Cortex of kidney (tissue), 1 donor: ENCODE measurements at places on chromosomes 11 and 22.

DNA sequence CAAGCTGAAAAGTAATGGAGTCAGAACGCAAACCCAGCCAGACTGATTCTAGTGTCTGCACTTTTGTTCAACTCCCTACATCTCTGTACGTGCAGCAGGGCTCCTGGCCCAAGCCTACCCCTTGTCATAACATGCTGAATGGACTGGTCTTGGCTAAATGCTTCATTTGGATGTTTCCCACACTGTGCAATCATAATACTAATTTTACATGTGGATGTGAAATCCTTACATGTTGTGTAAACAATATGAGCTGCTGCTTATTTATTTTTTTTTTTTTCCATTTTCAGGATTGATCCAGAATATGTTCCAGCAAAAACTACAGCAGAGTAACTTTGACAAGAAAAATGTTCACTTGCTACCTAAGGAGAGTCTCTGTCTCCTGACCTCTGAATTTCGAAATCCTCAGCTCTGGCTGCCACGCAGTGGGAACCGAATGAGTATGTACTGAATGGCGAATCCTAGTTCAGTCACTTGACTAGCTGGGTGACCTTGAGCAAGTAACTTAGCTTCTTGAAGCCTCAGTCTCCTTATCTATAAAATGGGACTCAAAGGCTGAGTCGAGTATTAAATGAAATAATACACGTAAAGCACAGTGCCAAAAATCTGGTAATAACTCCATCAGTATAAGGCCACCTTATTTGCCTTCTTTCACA lies 133.4 kb downstream of the EHF start:
- no peak for DNase-seq

- no peak for DNase-seq
These were observed 109.0 kb upstream of the NNMT start for GRCh38 chr11:114187173-114187572.

- DNase-seq = no peak
These were observed 1.5 kb downstream of the NDUFS8 start for GRCh38 chr11:68032003-68032402.

DNA sequence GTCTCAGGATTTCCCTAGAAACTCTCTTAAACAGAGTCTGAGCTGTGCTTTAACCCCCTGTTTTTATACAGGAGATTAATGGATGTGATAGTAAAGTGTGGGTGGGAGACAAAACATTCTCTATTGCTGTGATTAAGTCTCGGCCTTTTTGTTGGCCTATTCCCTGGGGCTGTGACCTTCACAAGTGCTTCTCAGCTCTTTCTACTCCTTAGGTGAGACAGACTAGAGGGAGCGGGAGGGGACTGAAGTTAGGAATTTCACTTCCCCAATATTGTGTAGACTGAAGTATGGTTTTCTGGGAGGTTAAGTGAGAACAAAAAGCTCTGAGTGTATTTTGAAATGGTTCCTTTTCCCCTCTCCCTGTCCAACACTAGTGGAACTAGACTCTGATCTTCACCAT lies 29.8 kb upstream of the OR8B8 start:
- DNase-seq = no peak

- no peak for DNase-seq
These were observed 105.3 kb downstream of the NECTIN1 start for GRCh38 chr11:119623682-119624081.

GRCh38 chr11:94655956-94656355 lies 88.8 kb downstream of the PIWIL4 start:
- DNase-seq = no peak

GRCh38 chr11:83493917-83494316 lies 207.8 kb upstream of the CCDC90B start:
- no peak for DNase-seq

- DNase-seq = no peak
These were observed 9.7 kb upstream of the THY1 start for GRCh38 chr11:119432484-119433357.

- no peak for DNase-seq
These were observed 168.1 kb downstream of the ST3GAL4 start for GRCh38 chr11:126523441-126524205.

GRCh38 chr22:30245985-30246813 lies at the start of gene LIF:
LIF (minus strand) TSS chr22:30246759; CDS start chr22:30246695, 64 bp downstream.
- no peak for DNase-seq

- no peak for DNase-seq
These were observed 43.9 kb downstream of the RRM1 start for GRCh38 chr11:4138497-4138896.

- DNase-seq = no peak
These were observed 47.8 kb downstream of the ARHGAP42 start for GRCh38 chr11:100734743-100735527.
